ENCODE measurements at places on chromosomes 5 and 9.

DNA sequence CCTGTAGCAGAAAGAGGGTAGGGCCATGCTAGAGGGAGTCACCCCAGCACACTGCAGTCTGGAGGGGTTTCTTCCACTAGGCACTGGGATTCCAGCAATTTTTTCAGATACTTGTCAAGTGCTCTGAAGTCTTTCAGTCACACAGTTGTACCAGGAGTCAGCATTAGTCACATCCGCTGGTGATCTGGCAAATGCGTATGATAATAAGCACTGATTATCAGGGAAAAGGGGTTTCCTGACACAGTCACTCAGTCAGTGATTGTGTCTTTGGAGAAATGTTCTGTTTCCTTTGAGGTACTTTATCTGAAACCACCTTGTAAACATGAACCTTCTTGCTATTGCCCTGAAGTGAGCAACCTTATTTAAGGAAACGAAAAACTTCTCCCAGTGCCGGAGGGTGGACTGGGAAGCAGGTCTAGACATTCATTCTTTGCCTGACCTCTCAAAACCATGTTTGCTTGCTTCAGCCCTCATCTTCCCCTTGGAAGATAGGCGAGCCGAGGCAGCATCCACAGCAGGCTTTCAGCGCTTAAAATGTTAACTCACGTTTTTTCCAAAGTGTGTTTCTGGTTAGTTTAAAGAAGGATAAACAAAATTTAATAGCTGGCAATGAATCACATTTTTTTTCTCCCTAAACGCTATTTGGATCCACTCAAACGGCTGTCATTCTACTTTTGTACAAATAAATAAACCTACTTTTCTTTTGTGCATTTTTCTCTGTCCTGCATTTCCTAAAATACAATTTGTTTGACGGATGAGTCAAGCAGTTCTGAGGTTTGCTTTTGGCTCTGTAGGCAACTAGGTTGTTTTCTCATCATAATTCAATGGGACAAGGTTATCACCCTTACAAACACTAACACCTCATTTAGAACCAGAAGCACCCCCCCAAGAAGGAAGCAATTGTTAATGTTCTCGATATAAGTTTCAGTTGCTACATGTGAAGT lies 77.7 kb downstream of the FOXD1 start:
- peak; percentile 90 for DNase-seq

GRCh38 chr9:100427366-100428263 lies 672 bp downstream of the MSANTD3 start:
- peak; percentile 27 for DNase-seq

- DNase-seq: no peak
Measured at GRCh38 chr9:122477346-122477745, 380 bp downstream of the OR1J1 start.

- DNase-seq: no peak
Measured at GRCh38 chr5:125530833-125531615, 784.6 kb upstream of the ZNF608 start.

DNA sequence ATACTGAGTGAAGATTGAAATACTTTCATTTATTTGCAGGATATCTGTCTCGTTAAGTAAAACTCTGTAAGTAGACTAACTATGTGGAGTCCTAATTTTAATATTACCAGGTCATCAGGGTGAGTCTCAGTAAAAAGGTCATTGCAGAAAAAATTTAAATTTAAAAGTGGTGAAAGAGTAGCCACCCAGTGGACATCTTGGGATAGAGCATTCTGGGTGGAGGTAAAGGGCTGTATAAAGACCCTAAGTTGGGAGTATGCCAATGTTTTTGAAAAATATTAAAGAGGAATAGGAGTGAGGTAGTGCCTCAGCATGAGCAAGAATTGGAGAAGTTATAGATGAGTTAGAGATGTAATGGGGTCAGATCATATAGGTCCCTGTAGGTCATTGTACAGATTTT lies 145.5 kb downstream of the HMHB1 start:
- DNase-seq: no peak

Data from amniotic stem cell (primary cell).